Fibroblast of gingiva (primary cell): ENCODE measurements at places on chromosomes 5 and 9.
A peak's percentile ranks its signal among the peaks of the same experiment; 100 is the strongest.

DNA sequence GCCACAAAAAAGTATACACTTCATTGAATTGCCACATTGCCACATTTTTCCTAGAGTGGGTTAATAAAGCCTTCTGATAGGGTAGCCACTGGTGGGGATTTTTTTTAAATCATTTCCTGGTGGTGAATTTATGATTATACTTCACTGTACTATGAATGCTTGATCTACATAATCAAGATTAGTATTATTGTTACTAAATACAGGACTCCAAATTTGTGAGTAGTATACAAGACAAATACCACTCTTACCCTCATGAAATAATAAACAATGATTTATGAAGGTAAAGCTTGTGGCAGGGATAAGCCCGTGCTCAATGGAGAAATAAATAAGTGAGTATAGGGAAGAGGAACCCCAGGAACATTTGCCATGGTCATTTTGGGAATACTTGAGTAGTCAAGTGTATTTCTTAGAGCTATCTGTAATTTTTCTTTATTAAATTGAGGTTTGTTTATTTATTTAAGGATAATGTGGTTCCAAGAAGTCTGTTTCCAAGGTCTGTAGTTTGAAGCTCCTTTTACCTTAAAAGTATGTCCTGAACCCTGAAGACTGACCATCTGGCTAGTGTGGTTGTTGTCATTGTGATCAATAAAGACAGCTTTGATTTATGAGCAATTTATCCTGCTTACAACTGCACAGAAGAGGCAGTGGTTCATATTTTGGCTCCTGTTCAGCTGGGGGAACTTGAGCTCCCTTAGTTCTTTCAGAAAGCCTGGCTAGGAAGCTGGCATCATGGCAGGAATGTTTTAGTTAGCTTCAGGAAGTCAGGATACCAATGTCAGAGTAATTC, 118.6 kb downstream of the ZSWIM6 start:
- DNase-seq = peak; percentile 85

DNA sequence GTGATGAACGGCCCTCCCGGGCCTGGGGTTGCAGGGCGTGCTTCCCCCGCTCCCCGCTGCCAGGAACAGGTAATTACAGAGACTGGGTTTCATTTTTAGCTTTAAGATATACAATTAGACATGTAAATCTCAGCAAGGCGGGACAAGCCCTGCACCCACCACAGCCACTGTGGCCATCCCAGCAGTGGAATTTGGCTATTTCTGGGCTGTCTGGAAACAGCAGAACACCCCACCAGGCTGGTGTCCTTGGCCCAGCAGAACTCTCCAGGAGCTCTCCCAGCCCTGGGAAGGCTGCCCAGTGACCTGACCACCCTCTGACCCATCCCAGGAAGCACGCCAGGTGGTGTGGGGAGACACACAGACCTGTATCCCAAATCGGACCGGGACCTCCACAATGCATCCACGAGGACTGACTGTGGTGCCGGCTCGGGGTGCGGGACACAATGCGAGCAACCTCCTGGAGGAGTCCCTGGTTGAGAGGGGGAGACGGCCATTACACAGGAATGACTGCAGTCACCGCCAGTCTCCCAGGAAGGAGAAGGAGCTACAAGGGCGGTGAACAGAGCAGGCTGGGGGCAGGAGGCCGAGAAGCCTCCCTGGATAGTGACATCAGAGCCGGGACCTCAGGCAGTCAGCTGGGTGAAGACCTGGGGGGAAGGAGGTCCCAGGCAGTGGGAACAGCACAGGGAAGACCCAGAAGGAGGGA, 17.3 kb downstream of the EEIG1 start:
- no peak for DNase-seq

DNA sequence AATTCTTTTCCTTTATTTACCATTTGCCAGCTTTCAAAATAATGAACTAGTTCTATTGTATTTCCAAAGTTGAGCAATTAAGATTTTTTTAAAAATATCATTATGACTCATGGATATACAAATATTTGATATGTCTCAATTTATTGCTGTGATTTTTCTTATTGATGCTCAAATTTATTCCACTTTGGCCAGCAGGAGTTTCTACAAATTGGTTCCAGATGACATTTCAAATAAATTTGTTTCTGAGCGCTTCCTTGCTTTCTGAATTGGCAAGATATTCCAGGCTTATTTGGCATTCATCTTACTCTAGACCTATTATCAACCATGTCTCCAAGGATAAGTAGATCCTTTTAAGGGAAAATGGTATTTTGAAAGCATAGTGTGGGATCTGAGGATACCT, 58.5 kb upstream of the TJP2 start:
- DNase-seq = peak; percentile 94

DNA sequence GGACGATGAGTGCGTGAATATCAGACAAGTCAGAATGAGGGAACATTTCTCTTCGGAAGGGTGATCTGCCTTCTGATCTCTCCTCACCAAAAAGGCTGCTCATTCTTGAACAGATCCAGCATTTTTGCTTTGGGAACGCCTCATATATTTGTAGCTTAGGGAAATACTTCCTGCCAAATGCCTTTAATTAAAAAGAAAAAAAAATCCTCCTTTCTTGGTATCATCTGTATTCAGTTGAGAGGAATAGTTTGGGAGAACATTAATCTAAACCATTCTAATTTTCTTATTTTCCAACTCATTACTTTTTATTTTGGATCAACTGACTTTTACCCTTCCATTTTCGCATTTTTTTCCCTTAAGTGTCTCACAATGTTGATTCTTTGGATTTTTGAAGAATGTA, 163.4 kb downstream of the SNX18 start:
- no peak for DNase-seq

- DNase-seq = no peak
These were observed 3.5 kb upstream of the SMC2 start for GRCh38 chr9:104090578-104090977.

DNA sequence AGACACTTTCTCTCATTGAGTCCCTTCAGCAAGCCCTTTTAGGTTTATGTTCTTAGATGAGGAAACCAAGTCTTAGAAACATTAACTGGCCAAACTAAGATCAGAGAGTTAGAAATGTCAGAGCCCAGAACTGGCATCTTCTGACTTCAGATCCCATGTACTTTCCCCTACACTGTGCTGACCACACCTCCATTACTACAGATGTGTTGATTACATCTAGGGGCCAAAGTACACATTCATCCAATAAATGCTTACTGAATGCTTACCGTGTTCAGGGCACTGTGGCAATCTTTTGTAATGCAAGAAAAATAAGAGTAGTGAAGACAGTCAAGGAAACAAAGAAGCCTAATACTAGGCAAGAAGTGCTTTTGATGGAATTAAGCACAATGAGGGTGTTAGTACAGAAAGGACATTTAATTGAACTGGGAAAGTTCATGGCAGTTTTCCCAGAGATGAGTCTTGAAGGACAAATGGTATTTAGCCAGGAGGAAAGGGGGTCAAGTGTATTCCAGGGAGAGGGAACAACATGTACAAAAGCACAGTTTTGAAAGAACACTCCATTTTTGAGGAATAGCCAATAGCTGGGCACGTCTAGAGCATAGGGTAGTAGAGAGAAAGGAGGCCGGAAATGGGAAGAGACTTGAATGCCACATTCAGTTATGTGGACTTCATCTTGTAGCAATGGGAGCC, 89.7 kb upstream of the CDKN2B start:
- peak; percentile 69 for DNase-seq

- DNase-seq = no peak
These were observed 102.2 kb upstream of the IER5L start for GRCh38 chr9:129280236-129280622.

GRCh38 chr9:90637626-90638025, 5.0 kb downstream of the DIRAS2 start:
- DNase-seq = no peak

DNA sequence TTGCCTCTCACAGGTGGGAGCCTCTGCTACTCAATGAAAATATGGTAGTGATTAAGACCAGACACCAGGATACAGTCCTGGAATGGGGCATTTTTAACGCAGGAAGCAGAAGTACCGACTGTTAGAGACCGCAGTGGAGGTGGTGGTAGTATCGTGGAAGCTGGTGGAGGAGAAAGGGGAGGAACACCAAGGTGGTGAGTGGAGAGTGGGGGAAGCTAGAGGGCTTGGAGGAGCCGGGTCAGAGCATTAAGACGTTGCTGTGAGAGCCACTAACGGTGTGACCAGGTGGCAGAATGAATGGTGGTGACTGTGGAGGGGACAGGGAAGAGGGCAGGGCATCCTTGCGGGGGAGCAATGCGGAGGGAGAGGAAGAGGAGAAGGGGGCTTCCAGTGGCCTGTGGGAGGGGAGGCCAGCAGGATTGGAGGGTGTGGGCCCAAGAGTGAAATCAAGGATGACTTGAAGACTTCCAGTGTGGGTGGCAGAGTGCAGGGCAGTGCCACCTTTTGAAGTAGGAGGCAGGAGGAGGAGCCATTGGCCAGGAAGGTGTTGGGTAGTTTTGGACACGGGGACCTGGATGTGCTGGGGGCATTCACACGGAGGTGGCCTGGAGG, 1.6 kb upstream of the UBAC1 start:
- DNase-seq = no peak

- no peak for DNase-seq
These were observed 37.4 kb downstream of the MTMR12 start for GRCh38 chr5:32275396-32275741.

DNA sequence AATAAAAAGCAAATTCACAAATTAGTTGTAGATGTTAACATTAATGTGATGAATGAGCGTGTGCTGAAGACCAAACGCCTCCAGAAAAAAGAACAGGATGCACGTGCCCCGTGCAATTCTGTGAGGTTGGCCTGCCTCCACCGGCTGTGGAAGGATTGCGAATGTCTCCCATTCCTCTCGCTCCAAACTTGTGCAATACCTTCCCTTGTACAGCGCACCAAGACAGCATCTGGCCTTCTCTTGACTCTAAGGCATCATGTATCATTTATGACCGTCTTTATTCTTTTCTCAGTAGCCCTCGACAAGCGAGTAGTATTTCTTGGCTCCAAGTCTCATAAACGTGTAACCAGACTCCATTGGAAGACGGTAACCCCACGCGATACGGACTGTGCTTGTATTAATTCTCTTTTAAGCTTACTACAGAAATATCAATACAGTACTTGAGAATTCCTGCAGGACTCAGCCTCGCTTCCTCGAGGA, 1.5 kb upstream of the TESK1 start:
- peak; percentile 95 for DNase-seq

- DNase-seq = peak; percentile 37
These were observed 694 bp downstream of the RMI1 start for GRCh38 chr9:83981126-83981871.
